Stimulated activated CD8-positive, alpha-beta memory T cell treated with anti-CD3 and anti-CD28 coated beads, Interleukin-4, amount 100 ng/mL, for 4 hours (primary cell): ENCODE measurements at places on chromosomes 4 and X.
A peak's percentile ranks its signal among the peaks of the same experiment; 100 is the strongest.

DNA sequence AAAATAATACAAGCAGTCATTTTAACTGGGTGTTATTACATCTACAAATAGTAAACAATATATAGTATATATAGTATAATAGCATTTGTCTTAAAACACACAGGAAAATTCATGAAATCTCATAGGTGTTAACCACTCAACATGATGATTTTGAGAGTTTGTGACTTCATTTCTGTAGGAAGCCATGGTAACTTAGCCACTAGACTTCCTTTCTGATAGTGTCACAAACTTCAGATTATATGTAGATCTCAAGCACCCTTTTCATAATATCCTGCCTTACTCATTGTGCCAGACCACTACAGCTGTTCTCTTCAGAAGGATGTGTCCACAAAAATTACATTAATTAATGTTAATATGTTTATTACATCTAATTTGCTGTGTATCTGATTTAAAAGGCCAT, 1250.6 kb downstream of the ADGRL3 start:
- no peak for DNase-seq

- no peak for DNase-seq
Measured at GRCh38 chr4:125444166-125444565, 129.4 kb downstream of the FAT4 start.

DNA sequence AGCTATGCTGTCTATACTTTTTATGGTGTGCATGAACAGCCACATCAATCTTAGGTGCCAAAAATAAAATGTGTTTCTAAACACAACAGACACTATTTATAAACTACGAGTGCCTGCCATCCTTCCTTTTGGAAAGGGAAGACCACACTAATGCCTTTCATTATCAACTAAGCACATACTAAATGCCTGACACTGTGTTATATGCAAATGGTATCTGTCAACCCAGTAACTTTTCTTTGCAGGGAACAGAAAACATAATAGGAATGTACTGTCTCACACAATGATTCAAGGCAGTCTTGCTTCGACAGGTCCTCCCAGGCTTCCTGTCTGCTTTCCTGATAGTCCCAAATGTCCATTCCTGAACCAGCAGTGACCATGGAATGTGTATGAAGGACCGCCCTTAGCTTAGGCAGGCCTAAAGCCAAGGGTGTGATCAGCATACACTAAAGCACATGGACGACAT, 43.8 kb downstream of the ADGRA3 start:
- no peak for DNase-seq

DNA sequence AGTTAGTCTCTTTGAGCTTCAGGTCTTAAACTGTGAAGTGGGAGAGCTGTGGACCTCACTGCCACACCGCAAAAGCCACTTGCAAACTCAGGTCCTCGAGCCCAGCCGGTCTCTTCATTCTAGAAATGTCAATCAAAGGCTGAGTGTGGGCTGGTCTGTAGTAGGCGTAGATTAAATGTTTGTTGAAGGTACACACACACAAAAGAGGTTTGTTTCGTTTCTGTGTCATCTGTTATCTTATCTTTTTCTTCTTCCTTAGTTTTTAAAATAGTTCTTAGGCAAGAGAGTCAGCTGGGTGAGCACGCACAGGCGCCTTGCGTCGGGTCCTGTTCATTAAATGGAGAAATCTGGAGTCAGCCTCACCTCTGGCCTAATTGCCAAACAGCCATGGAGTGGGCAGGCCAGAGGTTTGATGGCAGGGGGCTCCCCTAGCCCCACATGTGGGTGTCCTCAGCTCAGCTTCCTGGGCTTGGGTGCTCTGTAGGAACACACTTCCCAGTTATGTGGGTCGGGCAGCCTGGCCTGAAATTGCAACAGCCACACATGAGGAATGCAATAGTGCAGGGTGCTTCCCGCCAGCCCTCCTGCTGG, 836 bp upstream of the PSAPL1 start:
- DNase-seq = no peak

GRCh38 chrX:40244980-40245379, 147.2 kb upstream of the BCOR start:
- DNase-seq = no peak

- DNase-seq = no peak
Measured at GRCh38 chr4:181838253-181838652, 404.9 kb upstream of the TENM3 start.

GRCh38 chr4:145888393-145888792, 50.2 kb downstream of the ZNF827 start:
- DNase-seq = no peak

GRCh38 chr4:56658528-56658927, 22.6 kb downstream of the HOPX start:
- DNase-seq = no peak

GRCh38 chr4:40962551-40963180, 212.9 kb downstream of the NSUN7 start:
- DNase-seq = no peak

GRCh38 chrX:11787564-11787963, 29.5 kb downstream of the MSL3 start:
- DNase-seq = peak; percentile 39

DNA sequence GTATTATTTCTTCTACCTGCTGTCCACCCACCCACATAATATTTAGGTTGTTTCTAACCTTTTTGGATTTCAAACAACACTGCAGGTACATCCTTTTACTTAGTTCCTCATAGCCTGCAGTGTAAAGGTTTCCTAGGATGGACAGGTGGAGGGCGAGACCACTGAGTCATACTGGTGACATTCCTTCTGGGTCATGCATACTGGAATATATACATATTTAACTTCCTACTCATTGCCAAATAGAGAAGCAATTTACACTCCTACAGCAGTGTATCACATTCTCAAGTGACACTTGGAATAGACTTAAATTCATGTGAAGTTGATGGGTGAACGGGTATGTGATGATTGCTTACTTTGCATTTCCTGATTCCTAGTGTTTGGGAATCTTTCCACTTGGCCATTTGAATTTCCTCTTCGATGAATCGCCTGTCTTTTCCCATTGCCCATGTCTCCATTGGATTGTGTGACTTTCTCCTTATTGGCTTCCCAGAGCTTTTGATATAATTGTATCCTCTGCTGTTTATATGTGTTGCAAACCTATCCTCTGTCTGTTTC, 8.2 kb upstream of the PPP2R2C start:
- no peak for DNase-seq

DNA sequence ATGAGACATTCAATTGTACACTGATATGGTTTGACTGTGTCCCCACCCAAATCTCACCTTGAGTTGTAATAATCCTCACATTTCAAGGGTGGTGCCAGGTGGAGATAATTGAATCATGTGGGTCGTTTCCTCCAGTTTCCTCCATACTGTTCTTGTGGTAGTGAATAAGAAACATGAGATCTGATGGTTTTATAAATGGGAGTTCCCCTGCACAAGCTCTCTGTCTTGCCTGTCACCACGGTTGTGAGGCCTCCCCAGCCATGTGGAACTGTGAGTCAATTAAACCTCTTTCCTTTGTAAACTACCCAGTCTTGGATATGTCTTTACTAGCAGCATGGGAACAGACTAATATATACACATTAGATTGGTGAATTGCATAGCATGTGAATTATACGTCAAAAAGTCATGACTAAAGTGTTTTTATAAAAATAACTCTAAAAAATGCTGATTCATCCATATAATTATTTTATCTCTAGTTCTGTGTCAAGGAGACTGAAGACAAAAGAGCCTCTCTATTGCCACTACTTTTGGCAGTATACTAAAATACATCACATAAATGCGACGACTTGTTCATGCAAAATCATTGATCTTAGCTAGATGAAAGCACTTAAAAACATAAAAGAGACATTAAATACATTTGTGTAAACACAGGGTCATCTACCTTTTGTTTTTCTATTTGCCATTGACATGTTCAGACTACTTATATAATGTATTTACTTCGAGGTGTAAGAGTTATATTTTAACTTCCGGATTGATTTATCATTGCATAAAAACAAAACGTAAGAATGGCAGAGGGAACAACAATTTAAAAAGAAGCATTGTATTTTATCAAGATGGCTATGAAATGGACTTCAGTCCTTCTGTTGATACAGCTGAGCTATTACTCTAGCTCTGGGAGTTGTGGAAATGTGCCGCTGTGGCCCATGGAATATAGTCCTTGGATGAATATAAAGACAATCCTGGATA, 50.1 kb downstream of the YTHDC1 start:
- DNase-seq = no peak

- no peak for DNase-seq
Measured at GRCh38 chr4:105126311-105127169, 20.1 kb upstream of the TET2 start.

DNA sequence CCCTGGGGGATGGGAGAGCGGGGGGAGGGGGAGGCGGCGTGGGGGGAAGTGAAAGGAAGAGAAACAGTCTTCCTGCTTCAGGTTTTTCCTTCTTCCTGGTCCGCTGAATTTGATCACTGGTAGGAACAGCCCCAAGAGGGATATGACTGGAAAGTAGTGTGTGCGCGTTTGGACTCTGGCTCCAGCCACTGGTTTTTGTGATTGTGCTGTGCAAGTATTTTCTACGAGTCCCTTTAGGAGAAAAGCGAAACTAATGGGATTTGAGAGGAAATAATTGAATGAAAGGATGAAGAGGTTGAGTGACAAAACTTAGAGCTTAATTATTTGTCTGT, 836 bp downstream of the PRRG1 start:
- DNase-seq = no peak

- no peak for DNase-seq
Measured at GRCh38 chrX:38335382-38335781, 8.1 kb upstream of the RPGR start.

DNA sequence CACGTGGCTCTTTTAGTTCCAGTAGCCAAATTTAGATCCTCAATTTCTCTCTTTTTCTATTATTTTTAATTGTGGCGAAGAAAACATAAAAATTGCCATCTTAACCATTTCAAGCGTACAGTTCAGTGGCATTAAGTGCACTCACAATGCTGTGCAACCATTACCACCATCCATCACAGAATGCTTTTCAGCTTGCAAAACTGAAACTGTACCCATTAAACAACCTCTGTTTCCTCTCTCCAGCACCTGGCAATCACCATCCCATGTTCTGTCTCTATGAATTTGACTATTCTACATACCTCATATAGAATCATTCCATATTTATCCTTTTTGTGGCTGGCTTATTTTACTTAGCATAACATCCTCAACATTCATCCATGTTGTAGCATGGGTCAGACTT, 74.9 kb downstream of the METTL14 start:
- DNase-seq = no peak

GRCh38 chr4:74394476-74395136, 29.7 kb downstream of the EREG start:
- DNase-seq = no peak

DNA sequence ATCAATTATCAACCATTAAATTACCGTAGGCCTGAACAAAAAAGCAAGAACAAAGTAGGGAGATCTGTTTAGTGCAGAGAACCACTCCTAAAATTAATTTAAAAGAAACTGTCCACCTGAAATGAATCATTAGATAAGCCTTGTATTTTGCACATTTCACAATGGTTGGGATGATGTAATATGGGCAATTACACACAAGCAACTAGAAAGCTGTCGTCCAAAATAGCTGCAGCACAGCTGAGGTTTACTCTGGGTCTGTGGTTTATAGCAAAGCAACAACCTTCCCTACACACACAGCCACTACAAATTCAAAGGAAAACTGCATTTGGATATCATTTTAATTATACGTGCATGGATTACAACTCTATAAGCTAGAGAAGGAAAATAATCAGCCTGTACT, 28.5 kb downstream of the PCDH19 start:
- no peak for DNase-seq

GRCh38 chr4:76699751-76700310, 198.1 kb downstream of the SOWAHB start:
- DNase-seq = no peak
